ENCODE measurements at places on chromosomes 7 and 10. TPM values are rescaled to one million over a fixed set of nuclear protein-coding genes. Genes with fewer than 3 reads are reported as not detected.

The TACC2 gene
- total RNA-seq: 10.5 TPM

The PWWP2B gene
- total RNA-seq: 10.5 TPM

The NUTM2E gene
- total RNA-seq: not detected

The EN2 gene
- total RNA-seq: 0.09 TPM

The AGR3 gene
- total RNA-seq: not detected

The SLC18A3 gene
- under 0.01 TPM for total RNA-seq

The UNC5B gene
- 23.7 TPM for total RNA-seq

The STAG3 gene
- 0.09 TPM for total RNA-seq

The PCDH15 gene
- under 0.01 TPM for total RNA-seq

The HOXA5 gene
- total RNA-seq: 5.9 TPM

The RNF32 gene
- 0.19 TPM for total RNA-seq

The PIK3AP1 gene
- under 0.01 TPM for total RNA-seq

The ITIH5 gene
- not detected for total RNA-seq

The GALNT17 gene
- not detected for total RNA-seq

The GNG11 gene
- 146 TPM for total RNA-seq

The DNA2 gene
- 5.3 TPM for total RNA-seq

The ACTR3C gene
- not detected for total RNA-seq

The LIPN gene
- total RNA-seq: not detected

The GJD4 gene
- under 0.01 TPM for total RNA-seq

The PSTK gene
- total RNA-seq: 4.0 TPM

The SSC4D gene
- total RNA-seq: 0.47 TPM

The ZNF467 gene
- total RNA-seq: 2.6 TPM

The SLC26A4 gene
- 0.99 TPM for total RNA-seq

The PSMC2 gene
- 195 TPM for total RNA-seq

The HOGA1 gene
- 0.09 TPM for total RNA-seq

The OR2A1 gene
- not detected for total RNA-seq

The SLC13A1 gene
- not detected for total RNA-seq

The CALML5 gene
- not detected for total RNA-seq

The C7orf57 gene
- total RNA-seq: 0.09 TPM

The NPSR1 gene
- not detected for total RNA-seq

The SUN3 gene
- total RNA-seq: not detected

The ANXA8L1 gene
- not detected for total RNA-seq

The ADAM22 gene
- 0.38 TPM for total RNA-seq

The TDRD1 gene
- not detected for total RNA-seq

The RBAK gene
- total RNA-seq: 5.8 TPM

The CYP26C1 gene
- 0.47 TPM for total RNA-seq

The CTAGE4 gene
- 0.18 TPM for total RNA-seq
